IMR-90 (cell line): ENCODE measurements at places on chromosomes 2 and 18.

DNA sequence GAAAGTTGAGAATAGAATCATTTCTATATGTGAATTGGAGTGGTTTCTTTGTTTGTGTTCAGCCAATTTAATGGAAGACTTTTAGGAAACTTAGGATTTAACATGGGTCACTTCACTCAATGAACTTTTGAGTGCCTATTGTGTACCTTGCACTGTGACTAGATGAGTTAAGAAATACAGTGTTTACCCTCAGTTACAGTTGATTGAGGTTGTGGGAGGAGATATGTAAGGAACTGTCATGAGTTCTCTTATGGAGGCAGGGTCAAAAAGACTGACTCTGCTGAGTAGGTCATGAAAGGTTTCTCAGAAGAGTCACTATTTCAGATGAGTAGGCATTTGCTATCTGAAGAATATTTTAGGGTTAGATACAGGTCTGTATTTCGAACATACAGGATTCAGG, 98.6 kb downstream of the RAB3GAP1 start:
- no peak for DNase-seq

GRCh38 chr2:174787487-174788205, 23.4 kb upstream of the CHRNA1 start:
- DNase-seq, result peak; percentile 100

DNA sequence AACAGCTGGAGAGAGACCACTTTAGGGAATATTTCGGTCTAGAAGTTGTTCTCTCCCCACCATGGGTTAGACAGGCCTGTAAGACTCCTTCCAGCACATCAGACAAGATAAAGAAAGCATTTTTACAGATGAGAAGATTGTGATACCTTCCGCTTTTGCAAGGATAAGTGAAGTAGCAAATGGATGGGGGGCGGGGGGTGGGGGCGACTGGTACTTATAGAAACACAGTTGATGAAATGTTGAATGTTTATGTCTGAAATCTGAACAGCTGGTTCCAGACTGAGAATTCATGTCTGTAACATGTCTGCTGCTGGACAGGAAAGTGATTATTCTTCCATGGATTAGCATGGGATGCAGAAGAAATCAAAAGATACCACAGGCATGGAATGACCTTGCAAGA, 90.5 kb upstream of the FN1 start:
- DNase-seq, result no peak

DNA sequence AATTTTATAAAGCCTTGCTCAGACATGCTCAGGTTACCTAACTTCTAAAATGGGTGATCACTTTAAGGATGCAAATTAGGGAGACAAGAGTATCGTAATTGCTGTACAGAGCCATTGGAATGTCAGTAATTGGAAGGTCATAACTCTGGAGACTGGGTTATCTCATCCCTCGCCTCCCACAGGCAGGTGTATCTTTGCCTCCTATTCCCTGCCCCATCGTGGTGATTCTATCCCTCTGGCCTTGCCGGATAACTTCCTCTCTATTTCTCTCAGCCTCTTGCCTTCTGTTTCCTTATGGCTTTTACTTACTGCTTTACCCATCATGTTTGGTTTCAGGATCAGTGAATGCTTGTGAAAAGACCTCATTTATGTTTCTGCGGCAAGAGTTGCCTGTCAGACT, 2.5 kb downstream of the PDK1 start:
- no peak for DNase-seq

DNA sequence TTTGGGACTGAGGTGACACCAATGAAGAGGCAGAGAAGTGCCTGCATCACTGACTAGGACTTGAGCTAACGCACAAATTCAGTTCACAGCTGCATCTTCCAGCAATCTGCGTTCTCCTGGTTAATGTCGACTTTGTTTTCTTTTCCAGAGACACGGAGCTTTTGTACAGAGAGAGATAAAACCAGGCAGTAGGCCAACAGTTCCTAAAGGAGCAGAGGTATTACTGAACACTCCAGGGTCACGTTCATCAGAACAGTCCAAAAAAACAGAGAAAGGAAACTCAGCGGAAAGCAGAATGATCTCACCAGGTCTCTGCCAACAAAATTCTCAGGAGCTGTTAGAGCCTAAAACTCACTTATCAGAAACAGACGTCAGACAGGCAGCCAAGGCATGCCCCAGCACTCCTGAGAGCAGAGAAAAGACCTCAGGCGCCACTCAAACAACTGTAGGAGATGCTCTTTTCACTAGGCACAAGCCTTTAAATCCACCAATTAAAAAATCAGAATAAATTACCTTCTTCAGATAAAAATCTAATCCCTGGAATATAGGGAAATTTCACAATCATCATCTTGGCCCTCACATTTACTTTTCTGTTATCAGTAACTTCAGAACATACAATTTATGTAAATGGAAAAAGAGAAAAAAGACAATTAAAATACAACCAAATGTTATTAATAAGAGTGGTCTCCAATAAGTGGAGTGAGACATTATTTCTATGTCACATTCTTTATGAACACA, 95.9 kb upstream of the SPTBN1 start:
- DNase-seq, result peak; percentile 67

- DNase-seq, result no peak
Observed at GRCh38 chr2:153232464-153232863, 246.1 kb downstream of the RPRM start.

GRCh38 chr18:66211749-66212148, 392.1 kb downstream of the CDH19 start:
- no peak for DNase-seq
